Heart left ventricle (tissue), 16 donors: ENCODE measurements at places on chromosomes 13 and 19.

DNA sequence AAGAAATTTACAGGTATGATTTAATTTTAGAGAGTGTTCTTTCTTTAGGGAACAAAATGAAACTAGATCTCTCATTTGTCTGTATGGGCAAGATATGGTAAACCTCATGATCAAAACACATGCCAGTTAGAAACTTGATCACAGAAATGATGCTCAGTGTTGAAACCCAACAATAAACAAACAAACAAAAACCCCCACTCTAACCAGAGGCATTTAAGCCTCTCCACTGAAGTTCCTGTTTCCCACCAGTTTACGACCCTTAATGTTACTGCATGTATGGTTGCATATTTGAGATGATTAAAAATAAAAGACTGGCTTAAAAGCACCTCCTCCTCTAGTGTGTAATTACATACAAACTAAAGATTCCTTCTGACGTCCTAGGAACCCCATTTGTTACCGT lies 293.3 kb upstream of the MAB21L1 start:
- no peak for DNase-seq

DNA sequence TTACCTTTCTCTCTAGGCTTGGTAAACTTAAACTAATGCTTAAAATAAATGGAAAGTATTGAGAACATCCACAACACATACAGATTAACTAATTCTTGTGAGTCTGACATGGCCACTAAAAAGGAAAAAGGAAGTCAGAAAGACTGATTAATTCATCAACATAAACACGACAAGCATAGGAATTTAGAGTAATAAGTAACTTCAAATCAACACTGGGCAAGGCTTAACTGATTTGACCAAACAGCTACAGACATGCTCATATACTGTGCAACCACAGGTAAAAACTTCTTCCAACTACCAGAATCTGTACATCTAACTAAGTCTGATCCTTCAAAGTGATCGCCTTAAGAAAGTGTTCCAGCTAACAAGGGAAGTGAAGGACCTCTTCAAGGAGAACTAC lies 20.5 kb downstream of the UGGT2 start:
- no peak for DNase-seq

DNA sequence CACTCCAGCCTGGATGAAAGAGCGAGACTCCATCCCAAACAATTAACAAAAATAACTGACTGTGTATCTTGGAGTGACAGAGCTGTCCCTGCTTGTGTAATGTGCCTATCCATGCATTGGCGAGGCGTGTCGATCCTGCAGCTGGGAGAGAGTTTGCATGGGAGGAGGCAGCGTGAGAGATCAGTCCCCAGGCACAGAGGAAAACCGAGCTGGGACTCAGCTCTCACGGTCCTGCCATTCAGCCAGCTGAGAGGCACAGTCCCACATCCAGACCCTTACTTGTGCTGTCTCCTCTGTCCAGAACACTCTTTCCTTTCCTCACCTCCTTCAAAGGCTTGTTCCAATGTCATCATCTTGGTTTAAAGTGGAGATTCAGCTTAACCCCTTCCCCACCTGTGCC lies 11.9 kb upstream of the SULT2B1 start:
- no peak for DNase-seq

- DNase-seq = no peak
These were observed 10.2 kb downstream of the TSC22D1 start for GRCh38 chr13:44565881-44566280.

DNA sequence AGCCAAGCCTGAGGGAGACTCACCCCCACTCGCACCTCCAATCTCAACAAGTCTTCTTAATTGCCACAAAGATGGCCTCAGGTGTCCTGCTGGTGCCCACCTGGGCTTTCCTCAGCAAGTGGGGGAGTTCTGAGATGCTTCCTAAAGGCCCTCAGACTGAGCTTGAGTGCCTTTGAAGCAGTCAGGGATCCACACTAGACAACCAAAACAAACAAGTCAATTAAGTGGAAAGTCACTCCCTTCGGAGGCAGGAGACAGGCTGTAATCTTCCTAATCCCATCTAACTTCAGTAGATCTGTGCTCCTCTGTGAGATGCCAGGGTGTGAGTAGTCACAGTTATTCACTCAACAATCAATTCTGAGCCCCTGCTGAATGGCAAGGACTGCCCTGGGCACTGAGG lies 68.3 kb upstream of the SERP2 start:
- no peak for DNase-seq

DNA sequence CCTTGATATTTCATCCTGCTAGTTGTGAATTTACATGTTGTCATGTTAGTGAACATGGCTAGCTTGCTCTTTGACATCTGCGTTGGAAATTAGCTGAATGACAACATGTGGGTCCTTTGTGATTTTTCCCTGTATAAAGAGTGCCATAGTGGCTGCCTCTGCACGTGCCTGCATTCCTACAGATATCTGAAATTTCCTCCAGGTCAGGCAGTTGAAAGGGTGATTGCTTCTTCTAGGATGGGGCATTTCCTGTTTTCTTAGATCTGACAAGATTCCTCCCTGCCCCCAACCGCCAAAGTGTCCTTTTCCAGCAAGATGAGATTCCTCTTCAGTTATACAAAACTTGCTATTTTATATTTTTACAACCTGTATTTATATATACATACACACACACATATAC lies 8.8 kb downstream of the ZNF525 start:
- no peak for DNase-seq

DNA sequence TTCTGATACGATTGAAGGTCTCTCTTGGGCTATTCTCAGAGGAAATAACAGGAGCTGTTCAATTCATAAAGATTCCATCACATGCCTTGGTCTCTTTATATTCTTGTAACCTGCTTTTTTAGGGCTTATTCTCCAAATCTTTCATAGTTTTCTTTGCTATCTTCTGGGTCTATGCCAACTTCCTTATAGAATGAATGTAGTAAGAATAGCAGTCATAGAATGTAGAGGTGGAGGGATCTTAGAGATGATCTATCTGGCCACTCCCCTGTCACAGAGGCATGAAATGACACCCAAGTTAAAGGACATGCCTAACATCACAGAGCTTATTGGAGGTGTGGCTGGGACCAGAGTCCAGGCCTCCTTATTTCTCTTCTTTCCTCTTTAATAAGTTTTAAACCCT lies 13.2 kb downstream of the LCP1 start:
- no peak for DNase-seq

DNA sequence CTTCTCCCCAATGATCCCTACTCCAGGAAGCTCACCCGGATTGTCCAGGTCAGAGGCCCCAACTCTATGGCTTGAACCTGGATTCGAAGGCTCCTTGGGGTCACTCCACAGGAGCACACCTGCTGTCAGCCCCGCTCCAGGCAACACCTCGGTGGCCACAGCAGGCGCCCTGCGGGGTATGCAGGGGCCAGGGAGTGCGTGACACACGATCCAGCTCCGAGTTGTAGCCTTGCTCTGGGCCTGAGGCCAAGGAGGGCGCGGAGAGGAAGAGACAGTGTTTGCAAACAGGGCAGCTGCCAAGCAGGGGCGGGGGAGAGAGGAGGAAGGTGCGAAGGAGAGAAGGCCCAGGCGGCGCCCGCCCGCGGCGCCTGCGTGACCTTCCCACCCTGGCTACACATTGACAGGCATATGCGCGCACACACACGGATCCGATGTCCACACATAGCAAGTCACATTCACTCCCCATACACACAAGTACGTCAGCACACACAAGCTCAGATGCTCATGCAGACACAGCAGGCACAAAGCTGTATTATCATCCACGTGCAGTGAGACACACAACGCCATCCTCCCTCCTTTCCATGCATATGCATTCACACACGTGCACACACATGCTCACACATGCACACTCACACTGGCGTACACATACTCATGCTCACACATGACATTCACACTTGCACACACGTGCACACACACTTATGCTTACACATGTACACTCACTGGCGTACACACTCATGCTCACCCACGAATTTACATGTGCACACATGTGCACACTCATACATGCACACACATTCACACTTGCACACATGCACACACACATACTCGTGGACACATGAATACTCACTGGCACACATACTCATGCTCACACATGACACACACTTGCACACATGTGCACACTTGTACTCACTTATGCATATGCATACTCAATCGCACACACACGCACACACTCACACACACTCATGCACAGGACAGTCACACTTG lies 10.4 kb downstream of the SBK2 start:
- DNase-seq = peak; percentile 89

DNA sequence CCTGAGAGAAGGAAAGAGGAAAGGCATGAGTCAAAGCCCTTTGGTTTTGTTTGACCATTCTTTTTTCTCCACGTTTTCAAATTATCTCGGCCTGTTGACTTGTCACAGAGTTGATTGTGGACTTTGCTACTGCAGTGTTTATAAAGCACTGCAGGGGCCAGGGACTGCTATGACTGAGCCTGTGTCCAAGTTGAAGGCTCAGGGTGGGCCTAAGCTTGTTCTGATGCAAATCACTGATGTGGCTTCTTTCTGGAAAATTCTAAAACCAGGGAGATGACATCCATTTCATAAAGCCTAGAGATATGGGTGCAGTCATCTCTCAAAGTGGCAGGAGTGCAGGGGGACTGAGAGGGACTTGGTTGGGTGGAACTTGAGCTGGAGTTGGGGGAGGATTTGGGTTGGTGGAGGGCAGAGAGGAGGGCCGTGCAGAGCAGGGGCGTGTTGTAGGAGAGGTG lies 1.2 kb upstream of the CXCL17 start:
- no peak for DNase-seq

- DNase-seq = no peak
These were observed 34.2 kb downstream of the TDRD3 start for GRCh38 chr13:60431108-60431700.

DNA sequence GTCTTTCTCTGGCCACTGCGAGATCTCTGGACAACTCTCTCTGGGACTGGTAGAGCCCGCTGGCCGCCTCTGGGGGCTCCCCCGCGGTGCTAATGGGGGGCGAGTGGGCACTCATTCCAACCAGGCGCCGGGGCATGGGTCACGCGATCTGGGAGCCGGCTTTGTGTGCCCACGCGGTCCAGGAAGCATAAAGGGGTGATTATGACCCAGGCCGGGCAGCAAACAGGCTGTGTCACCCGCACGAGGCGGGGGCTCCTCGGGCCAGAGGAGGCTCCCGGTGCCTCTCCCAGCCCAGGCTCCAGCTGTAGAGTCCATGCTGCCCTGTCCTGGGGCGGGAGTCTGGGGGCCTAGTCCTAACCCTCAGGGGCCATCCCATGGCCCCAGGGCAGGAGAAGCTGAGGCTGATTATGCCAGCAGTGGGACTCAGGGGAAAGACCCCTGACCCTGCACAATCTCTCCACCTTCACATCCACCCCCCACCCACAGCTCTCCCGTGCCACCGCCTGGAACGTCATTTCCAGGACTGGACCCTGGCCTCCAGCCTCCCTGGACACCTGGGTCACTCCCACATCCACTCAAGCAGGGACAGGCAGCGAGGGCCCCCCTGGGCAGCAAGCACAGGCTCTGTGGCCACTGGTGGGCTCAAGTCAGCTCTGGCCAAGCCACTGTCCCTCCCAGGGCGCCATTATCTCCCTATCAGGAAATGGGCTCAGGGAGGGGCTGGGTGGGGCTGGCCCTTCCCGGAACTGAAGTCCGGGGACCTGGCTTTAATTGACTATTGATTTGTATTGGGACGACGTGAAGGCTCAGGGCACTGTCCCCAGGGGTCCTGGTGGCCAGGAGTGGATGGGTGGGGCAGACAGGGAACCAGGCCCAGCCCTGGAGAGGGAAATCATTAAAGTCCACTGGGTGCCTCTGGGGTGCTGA lies 50.0 kb downstream of the PTPRS start:
- no peak for DNase-seq

- peak; percentile 55 for DNase-seq
These were observed 452.7 kb downstream of the TSHZ3 start for GRCh38 chr19:30896554-30896953.

DNA sequence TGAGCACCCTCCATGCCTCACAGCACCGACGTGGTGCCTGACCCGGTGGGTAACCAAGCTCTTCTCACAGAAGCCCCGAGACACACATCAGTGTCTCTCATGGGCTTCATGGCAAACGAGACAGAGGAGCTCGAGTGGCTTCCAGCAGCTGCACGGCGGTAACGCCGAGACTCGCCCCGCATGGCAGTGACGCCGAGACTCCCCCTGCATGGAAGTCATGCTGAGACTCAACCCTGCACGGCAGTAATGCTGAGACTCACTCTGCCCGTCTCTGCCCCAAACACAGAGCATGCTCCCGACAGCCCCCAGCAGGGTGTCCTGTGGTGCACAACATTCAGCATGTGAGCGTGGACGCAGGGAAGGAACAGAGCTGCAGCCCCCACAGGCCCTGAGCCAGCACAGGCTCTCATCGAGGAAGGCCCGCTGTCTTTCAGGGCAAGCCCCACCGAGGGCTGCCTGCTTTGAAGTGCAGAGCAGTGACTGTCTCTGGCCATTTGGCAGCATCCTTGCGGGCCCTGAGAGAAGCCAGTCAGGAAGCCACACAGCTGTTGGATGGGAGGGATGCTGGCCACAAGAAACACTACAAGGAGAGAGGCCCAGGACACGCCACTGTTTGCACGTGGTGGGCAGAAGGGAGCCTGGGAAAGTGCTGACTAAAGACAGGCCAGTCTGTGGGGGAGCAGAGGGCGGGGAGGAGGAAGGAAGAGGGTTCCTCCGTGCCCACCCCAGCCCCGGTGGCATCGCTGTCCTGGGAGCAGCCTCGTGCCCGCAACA lies 9.5 kb downstream of the GAS6 start:
- DNase-seq = peak; percentile 63

GRCh38 chr13:80840316-80840976 lies 499.5 kb upstream of the SPRY2 start:
- DNase-seq = no peak

DNA sequence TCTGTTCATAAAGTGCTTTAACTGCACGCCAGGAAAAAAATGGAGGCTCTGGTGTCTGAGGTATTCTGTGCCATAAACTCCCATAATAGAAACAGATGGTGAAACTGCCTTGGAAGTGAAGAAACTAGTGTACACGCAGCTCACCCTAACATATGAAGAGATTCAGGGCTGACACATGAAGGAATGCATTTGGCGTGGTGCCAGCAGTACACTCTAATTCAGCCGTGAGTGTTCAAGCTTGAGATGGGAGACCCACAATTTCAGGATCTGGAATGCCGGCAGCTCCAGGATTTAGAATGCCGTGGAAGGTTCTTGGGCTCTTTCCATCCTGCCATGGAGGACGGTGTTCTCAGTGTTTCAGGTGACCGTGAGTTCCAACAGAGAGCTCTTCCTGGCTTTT lies 478.4 kb downstream of the TSHZ3 start:
- DNase-seq = no peak

- DNase-seq = no peak
These were observed 121.8 kb downstream of the CRYL1 start for GRCh38 chr13:20403826-20404225.
